NCI-H1417 (cell line): ENCODE measurements at places on chromosomes 2 and 18.

DNA sequence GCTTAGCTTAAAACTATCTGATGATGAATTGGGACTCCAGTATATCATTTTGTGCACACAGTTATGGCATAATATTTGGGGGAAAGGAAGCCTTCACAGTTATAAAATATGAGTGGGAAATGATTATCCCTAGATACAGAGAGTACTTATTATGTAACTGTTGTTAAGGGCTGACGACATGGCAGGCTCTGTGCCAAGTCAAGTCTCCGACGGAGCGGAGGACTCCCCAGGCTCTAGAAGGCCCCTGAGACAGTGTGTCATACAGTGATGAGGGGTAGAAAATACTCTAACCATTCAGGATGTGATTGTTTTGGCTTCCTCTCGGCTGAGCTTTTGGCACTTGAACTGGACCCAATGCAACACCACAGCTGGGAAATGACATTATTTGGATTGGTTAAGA, 211.8 kb downstream of the SLC8A1 start:
- DNase-seq = peak; percentile 10

- DNase-seq = no peak
Observed at GRCh38 chr2:237492137-237492890, 5.3 kb downstream of the MLPH start.

GRCh38 chr2:219766658-219767057, 139.2 kb downstream of the SLC4A3 start:
- no peak for DNase-seq

- DNase-seq = no peak
Observed at GRCh38 chr18:8969639-8970390, 132.7 kb upstream of the NDUFV2 start.

- DNase-seq = no peak
Observed at GRCh38 chr2:227153307-227153706, 10.7 kb downstream of the COL4A4 start.

DNA sequence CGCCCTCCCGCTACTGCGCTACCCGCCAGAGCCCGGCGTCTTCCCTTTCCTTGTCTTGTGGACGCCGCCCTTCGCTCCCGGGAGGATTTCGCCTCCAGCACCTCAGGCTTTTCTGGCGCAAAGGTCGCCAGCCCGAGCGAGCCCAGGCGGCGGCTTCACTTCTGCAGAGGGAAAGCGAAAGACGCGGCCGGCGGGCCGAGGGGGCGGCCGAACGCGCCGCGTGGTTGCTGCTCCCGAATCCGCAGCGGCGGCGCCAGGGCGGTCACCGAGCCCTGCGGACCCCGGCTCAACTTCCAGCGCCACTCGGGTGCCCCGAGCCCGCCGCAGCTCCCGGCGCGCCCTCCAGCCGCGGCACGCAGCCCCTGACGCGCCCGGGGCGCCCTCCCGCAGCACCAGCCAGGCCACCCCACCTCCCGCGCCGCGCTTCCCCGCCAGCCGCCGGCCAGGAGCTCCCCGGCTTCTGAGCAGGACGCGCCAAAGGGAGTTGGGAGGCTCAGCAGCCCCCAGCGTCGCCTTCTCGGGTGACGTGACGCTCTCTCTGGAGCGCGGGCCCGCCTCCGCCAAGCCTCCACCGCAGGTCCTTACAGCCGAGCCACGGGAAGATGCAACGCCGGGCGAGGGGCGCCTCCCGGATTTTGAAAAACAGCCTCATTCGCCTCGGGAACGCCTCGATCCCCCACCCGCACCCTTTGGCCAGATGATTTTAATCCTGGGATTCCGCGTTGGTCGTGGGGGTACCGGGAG, 84.9 kb upstream of the EPB41L3 start:
- DNase-seq = no peak

GRCh38 chr18:37476182-37476581, 89.4 kb downstream of the CELF4 start:
- DNase-seq = peak; percentile 43

GRCh38 chr2:227818675-227819397, 5.2 kb downstream of the CCL20 start:
- no peak for DNase-seq

DNA sequence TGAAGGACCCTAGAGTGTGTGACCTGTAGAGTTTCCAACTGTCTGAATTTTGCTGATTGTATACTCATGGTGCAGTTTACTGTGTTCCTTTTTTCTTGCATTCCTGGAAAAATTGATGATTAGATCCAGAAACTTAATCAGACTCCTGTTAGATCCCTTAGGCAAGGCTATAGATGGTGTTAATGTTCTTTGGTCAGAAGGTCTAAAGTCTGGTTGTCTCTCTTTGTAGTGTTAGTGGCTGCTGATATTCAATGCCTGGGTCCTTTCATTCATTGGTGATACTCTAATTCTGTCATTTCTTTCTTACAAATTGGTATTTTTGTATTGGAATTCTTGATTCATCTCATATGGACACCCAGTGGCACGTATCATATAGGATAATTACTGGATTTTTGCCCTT, 6.3 kb downstream of the CCNT2 start:
- DNase-seq = no peak

GRCh38 chr2:79876430-79876829, 363.6 kb downstream of the CTNNA2 start:
- peak; percentile 12 for DNase-seq

DNA sequence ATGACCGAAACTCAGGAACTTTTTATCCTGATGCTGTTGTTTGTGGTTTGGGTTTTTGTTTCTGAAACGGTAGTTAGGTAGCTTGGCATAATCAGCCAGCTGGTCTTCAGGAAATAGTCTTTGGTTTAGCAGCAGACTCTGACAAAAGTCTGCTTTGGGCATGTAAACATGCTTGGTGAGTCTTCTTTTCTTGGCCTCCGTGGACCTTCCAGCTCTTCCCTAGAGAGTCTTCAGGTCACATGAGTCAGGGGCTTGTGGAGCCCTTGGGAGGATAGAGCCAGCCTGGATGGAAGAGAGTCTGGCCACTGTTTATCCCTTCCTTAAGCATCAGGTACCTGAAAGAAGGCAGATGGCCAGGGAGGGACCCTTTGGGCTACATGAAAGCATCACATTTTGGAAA, 154.5 kb downstream of the MGAT5 start:
- no peak for DNase-seq

GRCh38 chr2:205323929-205324328, 358.4 kb upstream of the NRP2 start:
- DNase-seq = no peak

- DNase-seq = no peak
Observed at GRCh38 chr2:16700551-16701259, 35.1 kb upstream of the CYRIA start.

- DNase-seq = no peak
Observed at GRCh38 chr2:220281771-220282170, 654.3 kb downstream of the SLC4A3 start.

DNA sequence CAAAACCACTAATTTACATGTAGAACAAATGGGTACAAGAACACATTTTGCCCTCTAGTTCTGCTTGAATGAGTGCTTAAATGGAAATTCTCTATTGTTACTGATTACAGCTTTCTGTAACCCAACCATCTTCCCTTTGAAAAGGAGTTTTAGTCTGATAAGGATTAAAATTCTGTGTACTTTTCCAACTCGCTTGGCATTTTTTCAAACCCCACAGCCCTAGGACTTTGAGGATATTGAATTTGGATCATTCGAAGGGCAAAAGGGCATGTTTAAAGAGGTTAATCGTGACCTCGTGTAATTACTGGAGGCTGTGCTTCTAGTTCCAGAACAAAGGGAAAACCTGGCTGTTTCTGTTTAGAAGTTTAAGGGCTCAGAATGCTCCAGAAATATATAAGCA, 432.3 kb downstream of the PID1 start:
- no peak for DNase-seq

- no peak for DNase-seq
Observed at GRCh38 chr2:7040547-7040946, 123.3 kb downstream of the RNF144A start.

DNA sequence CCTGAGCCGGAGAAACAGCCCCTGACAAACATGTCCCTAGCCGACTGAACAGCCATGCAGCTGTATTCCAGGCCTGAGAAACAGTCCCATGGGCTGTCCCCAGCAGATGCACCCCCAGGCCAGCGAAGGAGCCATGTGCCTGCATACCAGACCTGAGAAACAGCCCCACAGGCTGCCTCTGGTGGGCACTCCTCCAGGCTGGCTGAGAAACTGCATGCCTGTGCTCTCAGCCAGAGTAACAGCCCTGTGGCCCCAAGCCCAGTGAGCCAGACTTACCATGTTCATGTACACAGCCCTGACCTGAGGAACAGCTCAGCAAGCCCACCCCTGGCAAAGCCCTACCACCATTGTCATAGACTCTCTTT, 24.8 kb downstream of the BOLL start:
- DNase-seq = no peak

GRCh38 chr2:200471324-200471848, 38.5 kb downstream of the KCTD18 start:
- peak; percentile 71 for DNase-seq

DNA sequence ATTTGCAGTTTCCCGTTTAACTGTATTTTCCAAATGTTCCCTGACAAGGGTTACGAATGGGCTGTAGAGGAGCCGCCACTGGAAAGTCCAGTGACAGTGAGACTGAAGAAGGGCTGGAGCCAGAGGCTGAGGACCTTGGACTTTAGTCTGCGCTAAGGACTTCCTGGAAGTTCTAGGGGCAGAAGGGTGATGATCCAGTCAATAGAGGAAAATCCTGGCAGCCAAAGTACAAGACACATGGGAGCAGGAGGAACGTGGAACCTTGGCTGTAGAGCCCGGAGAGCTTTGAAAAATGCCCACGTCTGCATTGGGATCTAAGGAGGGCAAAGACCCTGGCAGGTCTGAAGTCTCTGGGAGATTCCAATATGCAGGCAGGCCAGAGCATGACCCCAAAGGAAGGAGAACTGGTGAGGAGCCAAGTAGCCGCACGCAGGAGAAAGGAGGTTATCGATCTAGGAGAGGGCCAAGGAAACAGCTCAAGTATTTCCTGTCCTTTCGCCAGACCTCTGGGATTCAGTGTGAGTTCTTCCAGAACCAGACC, 28.5 kb downstream of the MBP start:
- no peak for DNase-seq

- DNase-seq = no peak
Observed at GRCh38 chr2:31387850-31388249, 26.7 kb downstream of the XDH start.

GRCh38 chr2:239193401-239193811, 207.4 kb downstream of the HDAC4 start:
- no peak for DNase-seq

DNA sequence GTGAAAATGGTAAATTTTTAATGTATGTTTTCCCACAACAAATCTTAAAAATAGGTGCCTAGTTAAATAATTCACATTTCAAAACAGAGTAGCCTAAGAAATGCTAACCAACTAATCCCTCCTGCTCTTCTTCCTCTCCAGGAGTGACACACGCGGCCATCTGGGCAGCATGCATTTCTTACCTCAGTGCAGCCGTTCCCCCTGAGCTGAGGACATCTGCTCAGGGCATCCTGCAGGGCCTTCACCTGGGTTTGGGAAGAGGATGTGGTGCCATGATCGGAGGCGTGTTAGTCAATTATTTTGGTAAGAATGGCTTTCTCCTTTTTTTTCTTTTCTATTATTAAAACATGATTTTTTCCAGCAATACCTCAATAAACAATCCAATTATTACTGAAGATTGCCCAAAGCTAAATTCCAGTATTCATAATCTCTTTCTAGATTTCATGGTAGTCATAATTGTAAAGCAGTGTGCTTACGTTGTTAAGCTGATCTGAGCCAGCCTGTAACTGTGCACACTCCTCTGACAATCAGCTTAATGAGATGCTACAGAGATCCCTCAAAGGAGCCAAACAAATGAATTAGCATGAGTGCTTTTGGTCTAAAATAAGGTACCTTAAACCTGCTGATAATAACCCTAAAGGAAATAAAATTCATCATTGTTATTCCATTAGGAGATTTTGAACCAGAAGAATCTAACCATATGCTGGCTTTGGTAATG, 45.8 kb downstream of the NEMP2 start:
- DNase-seq = no peak

- peak; percentile 42 for DNase-seq
Observed at GRCh38 chr2:20667151-20667530, 197 bp downstream of the GDF7 start.

DNA sequence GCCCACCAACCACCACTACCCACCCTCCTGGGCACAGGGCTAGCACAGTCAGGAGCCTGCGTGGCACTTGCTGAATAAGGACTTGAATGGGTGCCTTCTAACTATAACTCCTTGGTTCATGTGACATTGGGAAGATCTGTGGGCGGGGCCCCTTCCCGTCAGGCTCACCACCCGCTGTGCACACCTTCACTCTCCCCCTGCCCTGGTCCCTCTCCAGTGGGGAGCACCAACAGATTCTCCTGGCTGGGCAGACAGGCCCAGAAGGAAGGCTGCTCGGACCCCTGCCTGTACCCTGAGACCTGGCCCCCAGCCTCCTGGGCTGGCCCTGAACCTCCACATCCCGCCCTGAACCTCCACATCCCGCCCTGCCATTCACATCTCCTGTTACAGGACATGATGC, 33.4 kb upstream of the POMC start:
- no peak for DNase-seq

DNA sequence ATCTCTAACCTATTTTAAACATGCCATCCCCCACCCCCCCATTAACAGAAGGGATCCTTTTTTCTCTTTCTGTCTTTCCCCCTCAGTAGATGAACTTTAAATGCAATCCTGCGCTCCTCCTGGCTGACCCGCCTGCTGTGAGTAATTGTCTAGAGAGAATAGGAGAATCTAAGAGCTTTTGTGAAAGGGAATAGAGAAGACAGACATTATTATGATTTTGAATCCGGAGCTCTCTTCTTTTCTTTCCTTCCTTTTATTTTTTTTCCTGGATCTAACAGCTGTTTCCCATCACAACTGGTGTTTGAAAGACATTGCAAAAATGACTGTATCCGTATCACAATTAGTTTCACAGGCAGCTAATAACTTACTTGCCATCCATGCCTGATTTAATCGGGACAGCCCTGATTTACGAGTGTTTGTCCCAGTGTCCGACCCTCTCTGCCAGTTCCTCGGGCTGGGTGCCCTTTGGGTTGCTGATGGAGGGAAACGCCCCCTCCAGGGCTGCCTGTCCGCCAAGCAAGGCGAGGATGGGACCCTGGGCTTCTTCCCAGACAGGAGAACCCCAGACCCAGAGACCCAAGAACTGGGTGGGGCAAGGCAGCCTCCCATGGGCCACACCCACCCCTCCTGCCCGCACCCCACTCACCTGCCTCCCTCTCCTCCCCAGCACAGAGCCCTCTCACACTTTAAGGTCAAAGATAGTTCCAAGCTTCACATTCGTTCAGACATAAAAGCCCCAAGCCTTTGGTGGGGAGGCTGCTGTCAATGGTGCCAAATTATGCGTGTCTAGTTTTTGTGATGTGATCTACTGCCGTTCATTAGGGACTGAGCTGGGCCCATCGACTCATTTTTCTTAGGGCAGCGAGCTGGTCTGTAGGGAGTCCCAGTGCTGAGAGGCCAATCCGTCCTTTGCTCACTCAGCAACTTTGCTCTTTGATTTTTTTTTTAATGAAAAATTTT, 231.7 kb downstream of the ZNF516 start:
- DNase-seq = peak; percentile 67

- peak; percentile 47 for DNase-seq
Observed at GRCh38 chr2:63544017-63544627, 44.2 kb downstream of the WDPCP start.

- no peak for DNase-seq
Observed at GRCh38 chr2:29700560-29700959, 220.8 kb downstream of the ALK start.
